ENCODE measurements at places on chromosomes 13 and 19.

- no peak for DNase-seq
Observed at GRCh38 chr13:107069108-107069776, 501.3 kb upstream of the ARGLU1 start.

- peak; percentile 84 for DNase-seq
Observed at GRCh38 chr13:59391696-59392095, 772.0 kb downstream of the DIAPH3 start.

DNA sequence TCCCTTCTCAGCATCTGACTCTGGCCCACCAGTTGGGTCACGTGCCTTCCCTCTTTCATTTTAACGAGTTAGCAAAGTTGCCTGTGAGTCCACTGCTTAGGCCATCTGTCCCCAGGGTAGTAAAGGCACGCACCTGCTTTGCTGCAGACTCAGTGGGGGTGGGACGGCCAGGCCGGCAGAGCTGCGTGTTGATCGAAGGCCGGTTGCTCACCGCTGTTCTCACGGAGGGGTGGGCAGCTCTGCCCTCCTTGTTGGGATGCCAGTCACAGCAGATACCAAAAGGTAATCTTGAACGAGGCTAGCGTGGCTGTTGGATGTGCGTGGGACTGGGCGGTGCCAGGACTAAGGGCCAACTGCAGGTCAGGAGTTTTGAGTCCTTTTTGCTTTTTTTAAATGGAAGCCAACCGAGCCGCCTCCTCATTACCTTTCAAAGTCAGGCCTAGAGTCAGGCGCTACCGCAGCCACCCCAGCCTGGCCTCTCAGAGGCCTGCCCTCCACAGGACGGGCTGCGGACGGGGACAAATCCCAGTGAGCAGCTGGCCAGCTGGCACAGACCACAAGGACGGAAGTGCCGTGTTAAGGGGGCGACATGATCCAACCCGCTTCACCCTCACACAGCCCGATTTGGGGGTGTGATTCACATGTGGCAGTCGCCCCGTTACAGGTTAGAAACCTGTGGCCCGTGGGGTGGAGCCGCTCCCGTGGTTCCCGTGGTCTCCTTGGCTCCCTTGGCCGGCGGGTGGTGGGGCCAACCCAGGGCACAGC is 20.6 kb downstream of the ADPRHL1 start:
- no peak for DNase-seq

- DNase-seq = no peak
Observed at GRCh38 chr13:94300401-94300800, 179.1 kb downstream of the DCT start.

- DNase-seq = no peak
Observed at GRCh38 chr13:62837895-62838294, 1422.2 kb upstream of the PCDH20 start.

DNA sequence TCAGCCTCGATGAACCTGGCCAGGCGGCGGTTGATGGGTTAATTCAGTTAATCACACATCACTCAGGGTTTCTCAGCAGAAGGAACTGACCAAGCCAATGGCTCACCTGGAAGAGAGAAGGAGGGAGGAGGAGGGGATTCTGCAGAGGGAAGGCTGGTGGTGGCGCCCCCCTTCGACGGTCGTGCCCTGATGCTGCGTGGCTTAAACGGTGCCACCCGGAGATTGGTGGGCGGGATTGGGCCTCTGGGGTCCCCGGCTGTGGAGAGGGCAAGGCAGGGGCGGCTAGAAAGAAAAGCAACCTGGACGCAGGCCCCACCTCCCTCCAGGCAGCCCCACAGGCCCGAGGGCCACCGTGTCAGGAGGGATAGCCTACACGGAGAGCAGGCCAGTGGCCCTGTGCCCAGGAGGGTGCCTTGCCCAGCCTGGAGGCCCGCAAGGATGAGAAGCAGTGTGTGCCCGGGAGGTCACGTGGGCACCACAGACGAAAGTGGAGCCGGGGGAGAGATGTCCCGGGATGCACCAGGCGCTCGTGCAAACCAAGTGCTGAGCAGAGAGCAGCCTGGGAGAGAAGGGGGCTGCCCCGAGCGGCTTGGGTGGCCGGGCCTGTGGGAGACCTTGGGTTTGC is 16.0 kb downstream of the CSNK1G2 start:
- DNase-seq = no peak

DNA sequence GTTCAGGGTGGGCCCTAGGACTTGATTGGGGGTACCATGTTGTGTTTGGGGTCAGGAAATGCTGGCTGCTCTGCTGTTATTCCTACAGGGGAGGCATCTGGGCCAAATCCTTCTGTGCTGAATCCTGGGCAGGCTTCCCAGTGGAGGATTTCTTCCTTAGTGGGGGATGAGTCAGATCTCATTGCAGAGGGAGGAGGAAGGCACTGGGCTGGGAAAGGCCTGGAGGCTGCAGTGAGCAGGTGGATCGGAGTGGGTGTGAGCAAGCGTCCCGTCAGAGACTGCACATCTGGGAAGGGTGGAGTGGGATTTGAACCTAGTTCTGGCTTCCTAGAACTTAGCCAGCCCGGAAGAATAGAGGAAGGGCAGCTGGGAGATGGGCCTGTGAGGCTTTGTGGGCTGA is 11.5 kb downstream of the CCDC124 start:
- no peak for DNase-seq

DNA sequence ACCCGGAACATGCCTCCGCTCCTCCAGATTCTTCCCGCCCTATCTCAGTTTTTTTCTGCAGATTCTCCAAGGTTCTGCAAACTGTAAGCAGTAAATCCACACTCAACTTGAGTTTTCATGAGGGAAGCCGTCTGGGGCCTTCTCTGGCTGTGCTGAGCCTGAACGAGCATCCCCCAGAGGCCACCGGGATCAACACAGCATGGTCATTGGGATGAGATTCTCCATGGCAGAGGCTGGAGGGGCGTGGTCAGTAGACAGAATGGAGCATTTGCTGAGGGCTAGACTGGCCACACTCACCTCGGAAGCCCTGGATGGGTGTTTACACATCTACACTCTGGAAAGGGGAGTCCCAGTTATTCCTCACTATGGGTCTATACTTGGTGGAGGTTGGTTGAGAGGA is 2.3 kb upstream of the LILRA4 start:
- no peak for DNase-seq

DNA sequence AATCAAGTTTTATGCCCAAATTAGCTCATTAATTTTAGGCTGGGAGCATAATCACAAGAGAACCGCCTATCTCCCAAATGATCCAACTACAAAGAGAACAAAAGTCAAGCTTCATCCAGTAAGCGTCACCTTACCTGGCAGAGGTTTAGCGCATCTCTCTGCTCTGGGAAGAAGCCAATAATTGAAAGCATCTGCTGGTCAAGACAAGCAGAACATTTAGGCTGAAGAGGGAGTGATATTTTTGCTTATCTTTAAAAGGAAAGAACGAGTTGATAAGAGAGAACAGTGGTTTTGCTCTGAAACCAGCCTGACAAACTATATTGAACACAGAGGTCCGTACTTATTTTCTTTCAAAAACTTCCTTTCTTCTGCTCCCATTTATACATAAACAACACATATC is 242.1 kb downstream of the ENOX1 start:
- no peak for DNase-seq

- DNase-seq = no peak
Observed at GRCh38 chr19:43747557-43748204, 7.1 kb downstream of the SMG9 start.
